ENCODE measurements at places on chromosomes 11 and 22.

- no peak for DNase-seq
Measured at GRCh38 chr11:20243974-20244373, 83.7 kb upstream of the DBX1 start.

DNA sequence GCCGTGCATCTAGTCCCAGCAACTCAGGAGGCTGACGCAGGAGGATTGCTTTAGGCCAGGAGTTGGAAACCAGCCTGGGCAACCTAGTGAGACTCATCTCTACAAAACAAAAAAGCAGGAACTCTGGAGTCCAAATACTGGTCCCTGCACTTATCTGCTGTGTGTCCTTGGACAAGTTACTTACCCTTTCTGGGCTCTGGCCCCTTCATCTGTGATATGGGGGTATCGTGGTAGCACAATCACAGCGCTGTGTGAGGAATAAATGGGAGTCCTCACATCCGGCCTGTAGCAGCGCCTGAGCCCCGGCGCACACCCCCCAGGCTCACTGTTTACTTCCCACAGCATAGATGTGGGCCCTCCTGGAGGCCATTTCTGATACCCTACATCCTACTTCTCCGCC is 44.2 kb upstream of the MYH9 start:
- DNase-seq: no peak

DNA sequence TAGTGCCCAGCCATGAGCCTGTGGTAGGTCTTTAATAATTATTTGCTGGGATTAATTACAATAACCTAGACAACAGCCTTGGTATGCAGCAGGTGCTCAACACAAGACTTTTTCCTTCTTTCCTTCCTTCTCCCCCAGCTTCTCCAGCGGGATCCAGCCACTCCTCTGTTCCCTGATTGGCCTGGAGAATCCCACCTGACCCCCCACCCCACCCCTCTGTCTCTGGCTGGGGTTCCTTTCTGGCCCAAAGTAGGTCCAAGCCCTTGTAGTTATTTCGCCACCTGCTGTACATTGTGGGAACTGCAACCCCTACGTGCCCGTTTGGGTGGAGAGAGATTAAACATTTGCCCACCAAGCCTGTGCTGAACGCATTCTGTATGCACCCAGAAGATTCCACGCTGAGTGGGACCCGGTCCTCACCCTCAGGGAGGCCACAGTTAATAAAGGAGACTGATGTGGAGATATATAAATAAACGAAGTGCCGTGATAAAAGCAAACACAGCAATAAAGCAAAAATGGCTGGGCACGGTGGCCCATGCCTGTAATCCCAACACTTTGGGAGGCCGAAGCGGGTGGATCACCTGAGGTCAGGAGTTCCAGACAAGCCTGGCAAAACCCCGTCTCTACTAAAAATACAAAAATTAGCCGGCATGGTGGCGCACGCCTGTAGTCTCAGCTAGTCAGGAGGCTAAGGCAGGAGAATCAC is 32.1 kb upstream of the DGKZ start:
- peak; percentile 71 for DNase-seq

DNA sequence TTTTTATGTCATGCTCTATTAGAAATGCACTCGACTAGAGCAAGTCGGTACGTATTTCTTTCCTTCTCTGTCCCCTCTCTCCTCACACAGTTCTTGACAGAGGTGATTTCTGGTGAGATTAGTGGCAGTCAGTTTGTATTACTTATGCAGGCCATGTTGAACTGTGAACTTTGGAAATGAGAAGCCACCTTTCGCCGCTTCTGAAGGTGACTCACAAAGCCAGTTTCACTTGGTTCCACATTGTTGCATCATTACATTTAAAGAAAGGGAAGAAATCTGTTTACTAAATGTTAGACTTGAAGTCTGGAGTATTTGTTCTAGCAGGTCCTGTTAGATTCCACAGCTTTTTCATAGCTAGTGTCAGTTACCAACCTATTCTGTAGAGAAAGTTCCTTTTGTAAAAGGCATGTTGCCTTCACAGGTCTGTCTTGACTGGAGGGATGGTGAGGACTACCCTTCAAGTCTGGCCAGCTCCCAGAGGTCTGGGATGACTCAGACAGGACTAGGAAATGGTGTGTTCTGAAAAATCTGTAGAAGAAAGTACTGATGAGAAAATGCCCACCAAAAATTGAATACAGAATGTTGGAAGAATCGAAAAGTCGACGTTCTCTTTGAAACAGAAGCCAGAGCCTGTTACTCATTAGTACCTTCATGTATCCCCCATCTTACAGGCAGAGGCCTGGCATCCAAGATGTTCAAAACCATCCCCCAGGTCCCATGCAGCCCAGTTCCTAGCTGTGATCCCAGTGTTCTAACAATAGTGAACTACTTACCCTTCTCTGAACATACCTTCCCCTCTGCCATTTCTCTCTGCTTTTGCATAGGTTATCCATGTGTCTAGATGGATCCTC is 181.4 kb downstream of the DBX1 start:
- no peak for DNase-seq

DNA sequence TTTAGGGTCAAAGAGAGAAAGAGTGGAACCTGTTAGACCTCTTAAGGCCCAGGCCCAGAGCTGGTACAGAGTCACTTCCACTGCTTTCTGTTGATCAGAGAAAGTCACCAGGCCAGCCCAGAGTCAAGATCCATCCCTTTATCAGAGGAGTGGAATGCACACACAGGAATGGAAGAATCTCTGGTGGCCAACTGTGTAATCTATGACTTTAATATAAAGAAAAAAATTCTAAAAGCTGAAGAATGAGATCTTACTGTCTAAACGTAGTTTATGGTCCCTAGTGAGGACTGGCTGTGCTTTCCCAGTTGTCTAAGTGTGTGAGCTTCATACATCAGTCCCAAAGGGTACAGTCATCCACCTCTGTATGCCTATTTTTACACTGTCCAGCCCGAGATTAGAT is 51.0 kb downstream of the PPFIBP2 start:
- no peak for DNase-seq

- no peak for DNase-seq
Measured at GRCh38 chr11:109783840-109784239, 309.4 kb upstream of the ZC3H12C start.

DNA sequence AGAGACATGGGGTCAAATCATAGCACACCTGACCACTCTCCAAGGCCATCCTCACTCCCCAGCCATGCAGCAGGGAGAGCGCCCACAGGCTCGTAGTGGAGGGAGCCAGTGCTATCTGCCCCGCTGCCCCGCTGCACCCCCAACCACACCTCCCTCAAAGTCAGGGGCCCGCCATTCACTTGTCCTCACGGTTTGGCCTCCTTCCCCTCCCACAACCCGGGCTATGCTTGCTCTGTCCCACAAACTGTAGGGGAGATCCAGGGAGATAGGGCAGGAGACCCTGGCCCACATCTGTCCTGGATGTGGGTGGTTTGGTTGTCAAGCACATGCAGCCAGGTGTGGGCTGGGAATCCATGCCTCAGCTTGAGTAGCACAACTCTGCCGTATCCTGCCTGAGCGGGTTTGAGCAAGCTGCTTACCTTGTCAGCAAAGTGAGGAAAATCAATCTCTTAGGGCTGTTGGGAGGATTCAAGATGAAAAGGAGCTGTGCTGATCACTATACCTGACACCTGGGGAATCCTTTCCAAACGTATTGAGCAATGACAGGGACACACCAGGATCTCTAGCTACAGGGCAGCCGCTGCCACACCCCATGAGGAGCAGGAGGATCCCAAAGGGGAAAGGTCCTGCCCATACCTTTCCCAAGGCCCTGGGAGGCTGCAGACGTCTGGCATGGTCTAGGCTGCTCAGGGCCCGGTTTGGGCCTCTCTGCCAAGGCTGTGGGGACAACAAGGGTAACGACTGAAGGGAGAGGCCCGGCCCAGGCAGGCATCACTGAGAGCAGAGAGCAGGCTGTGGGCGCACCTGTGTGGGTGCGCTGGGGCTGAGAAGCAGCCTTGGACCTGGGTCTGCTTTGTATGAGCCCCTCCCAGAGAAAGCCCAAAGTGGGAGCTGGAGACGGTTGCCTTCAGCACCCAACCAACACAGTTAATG is 23.3 kb downstream of the KCNJ5 start:
- no peak for DNase-seq

GRCh38 chr11:64729851-64730382 is 6.9 kb upstream of the NRXN2 start:
- DNase-seq: no peak

GRCh38 chr22:41731609-41732008 is 32.3 kb downstream of the MEI1 start:
- no peak for DNase-seq

GRCh38 chr11:126288237-126288636 is 5.3 kb downstream of the TIRAP start:
- no peak for DNase-seq

GRCh38 chr11:44973632-44974401 is 23.1 kb upstream of the TP53I11 start:
- DNase-seq: no peak

DNA sequence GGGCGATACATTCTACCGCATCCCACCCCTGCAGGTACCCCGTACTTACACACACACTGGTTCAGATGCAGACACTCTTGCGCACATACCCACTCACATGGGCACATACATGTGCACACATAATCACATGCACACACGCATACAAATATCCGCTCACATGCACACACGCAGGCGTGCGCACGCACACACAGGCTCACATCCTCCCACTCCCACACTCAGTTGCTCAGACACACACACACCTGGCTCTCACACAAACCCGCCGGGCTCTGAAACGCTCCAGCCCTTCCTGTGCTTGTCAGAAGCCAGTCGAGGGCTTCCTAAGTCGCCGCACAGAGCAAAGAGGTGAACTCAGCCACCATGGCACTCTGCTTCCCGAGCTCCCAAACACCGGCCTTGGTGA is 164.5 kb downstream of the CRYBB2 start:
- DNase-seq: no peak

DNA sequence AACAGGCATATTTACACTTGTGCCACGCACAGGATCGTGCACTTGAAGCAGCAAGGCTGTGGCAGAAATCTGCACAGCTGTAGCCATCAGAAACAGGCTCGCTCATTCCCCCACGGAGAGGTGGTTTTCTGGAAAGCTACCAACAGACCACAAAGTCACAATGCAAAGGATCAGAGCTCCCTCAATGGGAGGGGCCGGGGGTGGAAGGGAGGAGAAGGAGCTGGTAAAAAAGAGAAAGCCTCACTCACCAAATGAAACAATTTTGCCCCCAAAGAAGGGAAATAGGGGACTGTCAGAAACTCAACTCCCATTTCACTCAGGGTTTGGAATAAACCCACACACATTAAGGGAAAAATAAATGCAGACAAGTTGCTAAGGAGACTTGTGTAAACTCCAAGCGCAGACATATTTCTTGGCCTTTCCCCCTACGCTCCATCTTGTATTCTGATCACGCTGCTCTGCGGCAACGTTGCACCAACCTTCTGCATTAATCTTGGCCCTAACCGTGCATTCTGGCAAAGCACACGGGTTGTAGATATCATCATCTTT is 43.2 kb upstream of the BLID start:
- DNase-seq: no peak

- no peak for DNase-seq
Measured at GRCh38 chr22:19621373-19622060, 92.8 kb upstream of the SEPTIN5 start.

GRCh38 chr22:39896313-39896996 is 2.9 kb upstream of the ENTHD1 start:
- DNase-seq: no peak

GRCh38 chr11:118055966-118056365 is 20.9 kb upstream of the TMPRSS4 start:
- DNase-seq: no peak

DNA sequence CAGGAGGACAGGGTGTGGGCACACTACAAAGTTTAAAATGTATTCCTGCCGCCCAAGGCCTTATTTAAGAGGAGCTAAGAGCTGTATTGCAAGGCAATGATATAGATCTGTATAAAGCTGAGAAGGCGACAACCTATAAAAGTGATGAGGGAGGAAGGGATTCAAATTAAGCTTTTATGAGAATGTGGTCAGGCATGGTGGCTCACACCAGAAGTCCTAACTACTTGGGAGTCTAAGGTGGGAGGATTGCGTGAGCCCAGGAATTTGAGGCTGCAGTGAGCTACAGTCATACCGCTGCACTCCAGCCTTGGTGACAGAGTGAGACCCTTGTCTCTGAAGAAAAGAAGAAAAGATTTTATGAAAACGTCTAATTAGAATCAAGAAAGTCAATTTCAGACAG is 9.7 kb upstream of the GLB1L3 start:
- DNase-seq: no peak

- no peak for DNase-seq
Measured at GRCh38 chr11:3855808-3856491, 486 bp downstream of the STIM1 start.

DNA sequence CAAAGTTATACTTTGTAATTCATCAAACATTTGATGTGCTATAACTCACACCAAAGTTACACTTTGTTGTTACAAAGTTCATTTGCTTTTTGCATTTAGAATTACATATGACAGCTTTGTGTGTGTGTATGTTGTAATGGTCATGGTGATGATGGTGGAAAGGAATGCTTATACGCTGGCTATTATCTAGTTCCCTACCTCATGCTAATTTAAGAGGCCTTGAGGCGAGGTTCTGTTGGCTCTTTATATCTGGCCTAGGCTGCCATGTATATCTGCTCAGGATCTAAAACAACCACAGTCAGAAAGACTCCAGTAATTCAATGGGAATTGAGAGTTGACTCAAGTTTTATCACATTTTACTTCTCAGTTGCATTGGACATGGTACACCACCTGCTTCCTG is 123.4 kb downstream of the SLC17A6 start:
- DNase-seq: no peak

- no peak for DNase-seq
Measured at GRCh38 chr11:61599968-61600710, 19.3 kb upstream of the SYT7 start.

- DNase-seq: no peak
Measured at GRCh38 chr11:102620818-102621561, 4.1 kb downstream of the MMP20 start.

DNA sequence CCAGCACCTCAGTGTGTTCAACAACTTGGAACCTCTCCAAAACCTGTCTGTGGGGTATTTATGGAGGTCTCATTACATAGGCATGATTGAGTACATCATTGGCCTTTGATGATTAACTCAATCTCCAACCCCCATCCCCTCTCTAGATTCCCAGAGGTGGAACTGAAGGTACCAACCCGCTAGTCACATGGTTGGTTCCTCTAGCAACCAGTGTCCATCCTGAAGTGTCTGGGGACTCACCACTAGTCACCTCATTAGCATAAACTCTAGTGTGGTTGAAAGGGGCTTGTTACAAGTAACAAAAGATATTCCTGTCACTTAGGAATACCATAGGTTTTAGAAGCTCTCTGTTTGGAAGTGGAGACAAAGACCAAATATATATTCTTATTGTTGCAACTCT is 40.3 kb downstream of the SIK2 start:
- DNase-seq: no peak

DNA sequence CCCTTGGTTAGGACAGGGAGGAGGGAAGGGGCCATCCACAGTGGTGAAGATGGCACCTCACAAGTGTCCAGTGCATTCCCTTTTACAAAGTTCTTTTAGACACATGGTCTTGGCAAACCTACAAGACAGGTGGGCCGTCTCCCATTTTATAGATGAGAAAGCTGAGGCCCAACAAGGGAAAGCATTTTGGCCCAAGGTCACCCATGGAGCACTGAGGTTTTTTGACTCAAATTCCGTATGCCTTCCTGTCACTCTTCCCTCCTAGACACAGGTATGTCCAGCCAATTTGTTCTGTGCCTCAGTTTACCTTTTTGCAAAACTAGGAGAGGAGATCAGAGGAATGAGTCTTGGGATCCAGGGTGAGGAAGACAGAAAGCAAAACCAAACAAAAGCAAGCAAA is 1.2 kb downstream of the C1QTNF4 start:
- DNase-seq: no peak

Measured in stimulated activated CD4-positive, alpha-beta T cell treated with anti-CD3 and anti-CD28 coated beads, Interleukin-1b, Interleukin-23, amount 100 ng/mL, for 1 hour (primary cell).